Activated CD8-positive, alpha-beta memory T cell treated with anti-CD3 and anti-CD28 coated beads for 1 hour (primary cell): ENCODE measurements at places on chromosomes 2 and 18.

DNA sequence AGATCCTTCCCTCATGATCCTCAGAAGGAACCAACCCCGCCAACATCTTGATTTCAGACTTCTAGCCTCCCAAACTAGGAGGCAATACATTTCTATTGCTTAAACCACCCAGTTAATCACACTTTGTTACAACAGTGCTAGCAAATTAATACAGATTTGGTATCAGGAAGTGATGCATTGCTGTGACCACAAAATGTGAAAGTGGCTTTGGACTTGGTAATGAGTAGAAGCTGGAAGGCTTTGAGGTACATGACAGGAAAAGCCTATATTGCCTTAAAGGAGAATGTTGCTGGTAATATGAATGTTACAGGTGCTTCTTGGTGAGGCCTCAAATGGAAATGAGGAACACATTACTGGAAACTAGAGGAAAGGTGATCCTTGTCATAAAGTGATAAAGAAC lies 260.3 kb downstream of the SATB2 start:
- DNase-seq: no peak

GRCh38 chr18:22066083-22066485 lies 103.3 kb upstream of the GATA6 start:
- DNase-seq: no peak

DNA sequence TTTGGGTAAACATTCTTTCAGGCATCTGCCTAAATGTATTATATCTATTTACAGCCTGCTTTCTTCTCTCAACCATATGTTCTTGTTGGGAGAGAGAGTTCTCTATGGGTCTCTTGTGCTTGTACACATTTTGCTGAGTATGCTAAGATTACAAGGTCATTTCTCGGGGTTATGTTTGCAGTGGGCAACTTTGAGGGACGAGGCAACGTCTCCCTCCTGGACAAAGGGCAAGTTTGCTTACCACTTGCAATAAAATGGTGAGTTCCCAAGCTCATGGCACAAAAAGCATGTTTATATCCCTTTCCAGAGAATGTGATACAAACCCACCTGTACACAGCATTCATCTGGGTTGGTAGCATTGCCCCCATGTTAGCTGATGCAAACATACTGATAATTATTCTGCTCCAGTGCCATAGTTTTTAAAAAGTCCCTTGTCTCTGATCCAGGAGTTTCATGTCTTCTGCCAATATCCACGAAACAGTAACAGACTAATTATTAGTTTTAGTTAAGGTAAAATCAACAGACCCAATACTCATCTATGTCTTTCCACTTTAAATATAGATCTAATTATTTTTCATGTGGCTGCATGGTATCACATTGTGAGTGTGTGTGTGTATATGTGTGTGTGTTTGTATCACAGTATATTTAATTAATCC lies 84.2 kb upstream of the MAPK4 start:
- DNase-seq: no peak

- no peak for DNase-seq
Measured at GRCh38 chr2:61887717-61888266, 664 bp downstream of the CCT4 start.

DNA sequence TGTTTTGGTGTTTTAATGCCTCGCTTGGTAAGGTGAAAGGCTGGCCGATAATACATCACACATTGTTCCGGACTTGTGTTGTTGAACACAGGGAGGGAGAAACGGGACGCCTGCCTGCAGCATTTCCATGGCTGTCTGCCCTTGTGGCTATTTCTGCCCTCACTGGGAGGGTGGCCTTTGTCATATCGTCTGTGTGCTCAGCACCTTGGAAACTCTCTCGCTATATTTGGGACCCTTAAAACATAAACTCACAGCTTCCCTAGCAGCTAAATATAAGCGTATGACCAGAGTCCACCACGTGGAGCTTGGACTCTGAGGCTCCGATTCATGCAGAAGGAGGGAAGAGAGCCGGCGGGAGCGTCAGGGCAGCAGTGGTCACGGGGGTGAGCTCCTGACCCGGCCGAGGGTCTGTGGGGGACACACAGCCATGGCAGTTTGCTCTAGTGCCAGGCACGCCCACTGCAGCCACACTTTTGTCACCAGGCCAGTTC lies 111.7 kb downstream of the SH3BP4 start:
- DNase-seq: no peak

DNA sequence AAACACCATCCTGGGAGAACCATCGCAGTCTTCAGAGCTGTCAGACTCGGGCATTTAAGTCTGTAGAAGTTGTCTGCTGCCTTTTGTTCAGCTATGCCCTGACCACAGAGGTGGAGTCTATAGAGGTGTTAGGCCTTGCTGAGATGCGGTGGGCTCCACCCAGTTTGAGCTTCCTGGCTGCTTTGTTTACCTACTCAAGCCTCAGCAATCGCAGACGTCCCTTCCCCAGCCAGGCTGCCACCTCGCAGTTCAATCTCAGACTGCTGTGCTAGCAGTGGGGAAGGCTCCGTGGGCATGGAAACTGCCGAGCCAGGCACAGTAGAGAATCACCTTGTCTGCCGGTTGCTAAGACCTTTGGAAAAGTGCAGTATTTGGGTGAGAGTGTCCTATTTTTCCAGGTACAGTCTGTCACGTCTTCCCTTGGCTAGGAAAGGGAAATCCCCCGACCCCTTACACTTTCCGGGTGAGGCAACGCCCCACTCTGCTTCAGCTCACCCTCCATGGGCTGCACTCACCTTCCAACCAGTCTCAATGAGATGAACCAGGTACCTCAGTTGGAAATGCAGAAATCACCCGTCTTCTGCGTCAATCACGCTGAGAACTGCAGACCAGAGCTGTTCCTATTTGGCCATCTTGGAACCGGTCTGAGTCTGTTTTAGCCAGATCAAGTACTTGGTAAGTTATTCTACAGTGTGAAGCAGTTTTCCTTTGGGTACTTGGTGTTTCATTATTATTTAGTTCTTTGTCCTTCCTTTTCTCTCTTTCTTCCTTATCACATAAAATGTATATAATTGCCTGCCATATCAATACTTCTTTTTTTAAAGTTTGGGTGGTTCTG lies 71.5 kb downstream of the CDC42EP3 start:
- DNase-seq: peak; percentile 47

DNA sequence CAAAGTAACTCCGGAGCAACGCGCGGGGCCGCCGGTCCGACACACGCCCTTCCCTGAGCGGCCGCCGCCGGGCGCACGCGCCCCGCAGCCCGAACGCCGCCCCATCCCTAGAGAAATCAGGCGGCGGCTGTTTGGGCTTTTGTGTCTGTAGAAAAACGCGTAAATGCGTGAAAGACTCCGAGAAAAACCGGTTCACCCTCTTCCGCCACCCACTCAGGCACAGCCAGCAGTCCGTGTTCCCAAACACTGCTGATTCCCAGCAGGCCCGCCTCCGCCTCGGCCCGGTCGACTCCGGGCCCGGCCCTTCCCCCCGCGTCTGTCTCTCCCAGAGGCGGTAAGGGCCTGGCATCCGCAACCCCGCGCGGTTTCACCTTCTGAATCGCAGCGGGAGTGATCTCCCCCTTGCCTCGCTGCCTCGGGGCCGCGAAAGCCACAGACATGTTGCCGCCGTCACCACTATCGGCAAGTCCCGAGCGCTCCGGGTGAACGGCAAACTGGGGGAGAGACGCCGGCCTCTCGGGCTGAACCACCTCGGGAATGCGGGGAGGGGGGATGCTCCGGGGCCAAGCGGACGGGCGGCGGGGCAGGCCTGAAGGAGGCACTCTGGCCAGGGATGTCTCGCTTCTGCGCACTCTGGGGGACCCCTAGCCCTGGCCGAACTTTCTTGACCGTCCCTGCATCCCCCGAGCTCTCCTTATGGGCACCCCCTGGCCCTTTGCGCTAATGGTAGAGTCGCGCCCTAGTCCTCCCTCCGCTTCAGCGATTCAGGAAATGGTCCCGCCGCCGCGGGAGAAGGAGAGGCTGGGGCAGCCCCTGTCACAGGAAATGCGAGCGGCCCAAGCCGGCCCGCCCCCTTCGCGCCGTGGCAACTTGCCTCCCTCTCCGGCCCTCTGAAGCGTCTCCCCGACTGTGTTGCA lies at the start of gene SS18:
SS18 (minus strand) TSS at position 484 of the 917 bp plus-strand sequence; CDS start at position 440, 44 bp downstream.
- DNase-seq: peak; percentile 79

- no peak for DNase-seq
Measured at GRCh38 chr18:34837769-34838272, 127.7 kb downstream of the DTNA start.

- no peak for DNase-seq
Measured at GRCh38 chr2:19046986-19047780, 311.2 kb downstream of the OSR1 start.

GRCh38 chr2:217733461-217733860 lies 269.3 kb downstream of the TNS1 start:
- DNase-seq: no peak
